Stimulated activated naive CD8-positive, alpha-beta T cell treated with anti-CD3 and anti-CD28 coated beads, Interleukin-15, Interleukin-2, amounts not matched to agents 100 U/mL and 50 U/mL, for 24 hours (primary cell): ENCODE measurements at places on chromosomes 6 and 20.

DNA sequence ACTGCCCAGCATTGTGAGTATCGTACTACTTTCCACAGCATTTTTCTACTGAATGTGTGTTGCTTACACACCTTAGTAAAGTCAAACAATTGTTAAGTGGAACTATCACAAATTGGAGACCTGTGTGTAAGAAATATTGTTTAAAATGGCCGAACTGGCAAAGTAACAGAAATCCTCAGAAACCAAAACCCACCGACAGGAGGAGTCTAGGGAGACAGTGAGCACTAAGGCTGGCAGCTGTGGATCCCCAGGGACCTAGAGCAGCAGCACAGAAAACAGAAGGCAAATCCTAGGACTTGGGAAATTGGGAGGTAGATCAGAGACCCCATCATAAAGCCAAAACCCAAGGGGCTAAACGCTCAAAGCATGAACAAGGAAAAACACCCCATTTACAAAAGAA lies 69.9 kb downstream of the SESN1 start:
- no peak for DNase-seq

DNA sequence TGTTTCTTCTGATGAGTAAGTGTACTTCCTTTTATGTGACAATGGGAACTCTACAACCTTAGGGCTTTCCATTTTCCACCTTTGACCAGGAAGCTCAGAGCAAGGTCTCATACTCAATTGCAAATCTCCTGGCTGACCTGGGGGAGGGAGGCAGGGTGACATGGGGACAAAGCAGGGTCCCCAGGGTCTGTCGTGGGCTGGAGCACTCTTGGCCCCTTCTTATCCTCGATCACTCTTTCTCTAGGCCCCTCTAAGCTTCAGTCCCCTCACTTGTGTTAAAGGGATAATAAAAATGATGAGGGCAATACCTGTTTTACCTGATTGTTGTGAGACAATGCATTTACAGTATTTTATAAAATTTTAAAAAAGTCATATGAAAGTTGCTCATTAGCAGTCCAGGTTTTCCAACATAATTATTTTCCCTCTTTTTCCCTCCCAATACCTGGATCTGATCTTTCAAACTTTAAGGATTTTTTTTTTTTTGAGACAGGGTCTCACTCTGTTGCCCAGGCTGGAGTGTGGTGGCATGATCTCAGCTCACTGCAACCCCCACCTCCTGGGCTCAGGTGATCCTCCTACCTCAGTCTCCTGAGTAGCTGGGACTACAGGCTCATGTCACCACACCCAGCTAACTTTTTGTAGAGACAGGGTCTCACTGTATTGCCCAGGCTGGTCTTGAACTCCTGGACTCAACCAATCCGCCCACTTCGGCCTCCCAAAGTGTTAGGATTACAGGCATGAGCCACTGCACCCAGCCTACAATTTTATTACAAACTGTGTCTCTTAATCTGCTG lies 8.4 kb upstream of the FAM83C start:
- DNase-seq = no peak

DNA sequence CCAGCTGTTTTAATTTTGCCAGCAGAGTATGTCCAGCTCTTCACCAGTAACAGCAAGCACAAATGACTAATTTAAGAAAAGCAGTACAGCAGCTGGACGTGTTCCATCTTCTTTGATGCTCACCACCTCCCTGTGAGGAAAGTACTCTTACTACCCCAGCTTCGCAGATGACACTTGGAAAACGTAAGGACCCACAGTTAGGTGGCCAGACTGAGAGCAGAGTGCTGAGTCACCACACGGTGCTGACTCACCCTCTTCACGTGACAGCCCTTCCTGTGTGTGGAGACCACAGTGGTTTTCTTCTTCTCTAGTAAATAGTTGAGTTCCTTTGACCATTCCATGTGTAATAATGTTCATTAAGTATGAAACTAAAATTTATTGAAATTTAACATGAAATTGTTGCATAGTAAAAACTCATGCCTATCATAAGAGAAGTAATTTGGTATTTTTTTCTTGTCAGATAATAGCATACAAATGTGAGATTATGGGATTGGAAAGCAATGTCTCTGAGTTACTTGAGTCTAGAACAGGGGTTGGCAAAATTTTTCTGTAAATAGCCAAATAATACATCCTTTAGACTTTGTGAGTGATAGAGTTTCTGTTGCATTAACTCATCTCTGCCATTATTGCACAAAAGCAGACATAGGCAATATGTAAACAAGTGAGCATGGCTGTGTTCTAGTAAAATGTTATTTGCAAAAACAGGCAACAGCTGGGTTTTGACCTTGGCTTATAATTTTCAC lies 76.6 kb downstream of the SLX4IP start:
- DNase-seq = peak; percentile 65

GRCh38 chr6:73258721-73259120 lies 4.3 kb downstream of the KHDC1 start:
- no peak for DNase-seq

GRCh38 chr20:50690650-50691572 lies at the start of gene RIPOR3:
Gene RIPOR3, minus strand, starts transcription at chr20:50691542. Its CDS starts 414 bp downstream, at chr20:50691128.
- no peak for DNase-seq

DNA sequence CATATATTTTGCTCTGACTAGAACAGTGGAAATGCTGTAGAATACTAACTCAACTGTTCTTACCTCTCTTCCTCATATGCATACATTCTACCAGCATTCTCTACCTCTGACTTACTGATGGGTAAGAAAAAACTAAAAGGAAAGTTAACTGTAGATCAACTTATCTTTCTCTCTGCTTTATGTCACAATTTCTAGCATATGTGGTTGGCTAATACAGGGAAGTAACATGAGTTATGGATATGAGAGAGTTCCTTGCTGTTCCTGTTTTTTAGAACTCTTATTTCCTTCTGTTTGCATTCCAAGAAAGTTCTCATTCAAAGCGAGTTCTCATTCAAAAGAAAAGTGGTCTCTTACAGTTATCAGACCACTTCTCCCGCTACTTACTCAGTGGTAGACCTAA lies 226.8 kb upstream of the SGK1 start:
- no peak for DNase-seq

DNA sequence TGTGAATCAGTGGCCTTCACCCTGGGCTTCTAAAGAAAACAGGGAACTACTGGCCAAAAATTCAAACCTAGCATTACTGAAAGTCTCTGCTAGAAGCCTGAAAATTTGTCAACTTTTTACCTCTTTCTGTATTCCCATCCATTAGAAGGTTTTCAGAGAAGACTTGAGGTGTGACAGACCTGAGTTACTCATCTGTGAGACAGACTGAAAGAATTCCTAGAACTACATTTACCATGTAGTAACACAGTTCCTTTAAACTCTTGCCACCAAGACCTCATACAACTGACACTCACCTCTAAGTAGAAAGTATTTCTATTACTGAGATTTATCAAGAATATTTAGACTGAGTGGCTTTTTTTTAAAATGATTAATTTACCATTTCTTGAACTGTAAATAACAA lies 4.5 kb downstream of the DPM1 start:
- no peak for DNase-seq

GRCh38 chr6:42049116-42049809 lies 1.1 kb upstream of the TAF8 start:
- DNase-seq = no peak

GRCh38 chr20:6140947-6141346 lies 18.1 kb upstream of the FERMT1 start:
- peak; percentile 9 for DNase-seq

GRCh38 chr6:157163434-157164159 lies 159.7 kb downstream of the TMEM242 start:
- no peak for DNase-seq

DNA sequence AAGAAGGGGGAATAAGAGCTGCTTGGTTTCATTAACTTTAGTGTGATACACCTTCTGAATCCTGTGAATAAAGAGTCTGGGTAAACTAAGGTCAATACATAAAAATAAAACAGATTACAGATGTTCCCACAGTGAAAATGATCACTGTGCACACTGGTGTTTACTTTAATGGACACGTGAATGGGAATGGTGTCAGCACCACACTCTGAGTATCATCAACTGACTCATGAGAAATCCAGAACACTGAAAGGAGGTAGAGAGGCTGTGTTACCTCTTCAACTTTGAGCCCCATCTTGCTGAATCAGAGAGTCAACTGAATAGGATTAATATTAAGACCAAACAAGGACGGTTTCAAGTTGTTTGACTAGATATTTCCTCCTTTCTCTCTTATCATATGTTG lies 75.0 kb downstream of the ELOVL4 start:
- no peak for DNase-seq

- no peak for DNase-seq
Measured at GRCh38 chr6:165249808-165250207, 59.6 kb downstream of the C6orf118 start.
